ENCODE measurements at places on chromosomes 6 and 20. TPM values are rescaled to one million over a fixed set of nuclear protein-coding genes. Genes with fewer than 3 reads are reported as not detected.

The CAGE1 gene
- total RNA-seq = not detected

- DNase-seq = no peak
These were observed 959.7 kb downstream of the KIF16B start for GRCh38 chr20:15613530-15613929.

- DNase-seq = no peak
These were observed 660.5 kb downstream of the DOK5 start for GRCh38 chr20:55135923-55136322.

DNA sequence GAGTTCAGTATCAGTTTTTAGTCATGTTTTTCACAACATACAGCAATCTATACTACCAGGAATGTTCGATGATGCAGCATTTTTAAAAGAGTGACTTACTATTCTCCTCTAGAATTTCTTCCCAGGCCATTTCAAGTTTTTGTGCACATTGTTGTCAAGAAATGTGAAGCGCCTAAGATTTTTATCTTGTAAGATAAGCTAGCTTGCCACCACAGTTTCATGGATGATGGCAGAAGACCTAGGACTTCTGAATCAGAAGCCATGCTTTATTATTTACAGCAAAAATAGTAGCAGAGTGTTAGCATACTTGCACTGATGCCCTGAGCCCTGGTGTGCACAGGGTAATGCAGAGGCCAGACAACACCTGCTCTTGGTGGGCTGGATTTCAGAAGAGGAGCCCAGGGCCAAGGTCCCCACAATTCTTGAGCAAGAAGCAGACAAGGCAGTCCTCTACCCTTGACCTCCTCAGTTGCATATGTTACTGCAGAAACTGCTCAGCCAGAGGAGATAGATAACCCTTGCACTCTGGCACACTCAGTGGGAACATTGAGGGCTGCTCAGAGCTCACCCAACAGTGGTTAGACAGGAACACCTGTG is 99.2 kb downstream of the QKI start:
- no peak for DNase-seq

Data from sciatic nerve (tissue), 2 donors.